NCI-H2227 treated with DMSO at 0.1 percent for 48 hours (cell line): ENCODE measurements at places on chromosomes 13 and 19.

DNA sequence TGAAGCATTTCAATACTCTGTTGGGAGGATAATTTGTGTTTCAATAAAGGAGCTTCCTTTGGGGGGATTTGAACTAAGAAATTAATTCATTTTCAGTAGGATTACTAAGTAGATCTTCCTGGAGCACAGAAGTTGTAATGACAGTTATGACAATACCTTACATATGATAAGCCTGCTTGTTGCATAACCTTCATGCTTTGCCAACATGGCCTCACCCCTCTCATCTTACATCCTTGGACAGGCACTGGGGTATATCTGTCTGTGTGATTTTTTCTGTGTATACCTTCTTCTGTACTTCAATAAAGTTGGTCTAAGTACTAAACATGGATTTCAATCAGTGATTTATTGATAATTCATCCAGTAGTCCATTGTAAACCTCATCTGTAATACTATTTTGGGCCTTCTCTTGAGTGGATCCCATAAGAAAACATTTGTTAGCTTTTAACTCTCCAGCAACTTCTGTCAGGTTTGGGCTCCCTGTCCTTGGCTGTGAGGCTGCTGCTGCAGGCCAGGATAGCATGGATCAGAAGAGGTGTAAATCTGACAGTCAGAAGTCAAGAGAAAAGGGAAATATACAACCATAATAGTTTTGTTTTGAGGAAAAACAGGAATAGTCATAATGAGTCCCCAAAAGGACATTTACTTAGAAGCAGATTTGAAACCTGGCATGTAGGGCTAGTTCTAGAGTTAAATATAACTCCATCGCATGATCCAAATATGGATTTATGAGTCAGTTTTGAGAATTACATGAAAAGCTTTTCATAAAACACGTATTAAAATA is 422.2 kb downstream of the KLF5 start:
- DNase-seq = no peak

DNA sequence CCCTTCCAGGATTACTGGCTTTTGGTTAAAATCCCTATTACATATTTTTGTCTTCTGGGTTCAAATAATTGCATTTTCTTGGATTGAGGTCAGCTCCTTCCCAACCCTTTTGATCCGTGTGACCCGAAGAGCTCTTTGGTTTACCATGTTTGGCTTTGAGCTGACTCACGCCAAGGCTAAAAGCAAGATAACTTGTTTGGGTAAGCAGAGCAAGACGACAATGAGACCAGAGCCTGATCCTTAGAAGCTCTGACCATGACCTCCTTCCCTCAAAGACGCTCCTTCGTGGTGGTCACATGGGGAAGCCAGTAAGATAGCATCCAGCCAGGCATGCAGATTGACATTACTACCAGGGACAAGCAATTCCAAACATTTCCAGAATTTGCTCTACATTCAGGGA is 153.8 kb downstream of the DCT start:
- DNase-seq = no peak

GRCh38 chr13:79128158-79128557 is 277.9 kb downstream of the RBM26 start:
- no peak for DNase-seq

GRCh38 chr19:2451138-2451537 is 5.6 kb downstream of the LMNB2 start:
- no peak for DNase-seq

DNA sequence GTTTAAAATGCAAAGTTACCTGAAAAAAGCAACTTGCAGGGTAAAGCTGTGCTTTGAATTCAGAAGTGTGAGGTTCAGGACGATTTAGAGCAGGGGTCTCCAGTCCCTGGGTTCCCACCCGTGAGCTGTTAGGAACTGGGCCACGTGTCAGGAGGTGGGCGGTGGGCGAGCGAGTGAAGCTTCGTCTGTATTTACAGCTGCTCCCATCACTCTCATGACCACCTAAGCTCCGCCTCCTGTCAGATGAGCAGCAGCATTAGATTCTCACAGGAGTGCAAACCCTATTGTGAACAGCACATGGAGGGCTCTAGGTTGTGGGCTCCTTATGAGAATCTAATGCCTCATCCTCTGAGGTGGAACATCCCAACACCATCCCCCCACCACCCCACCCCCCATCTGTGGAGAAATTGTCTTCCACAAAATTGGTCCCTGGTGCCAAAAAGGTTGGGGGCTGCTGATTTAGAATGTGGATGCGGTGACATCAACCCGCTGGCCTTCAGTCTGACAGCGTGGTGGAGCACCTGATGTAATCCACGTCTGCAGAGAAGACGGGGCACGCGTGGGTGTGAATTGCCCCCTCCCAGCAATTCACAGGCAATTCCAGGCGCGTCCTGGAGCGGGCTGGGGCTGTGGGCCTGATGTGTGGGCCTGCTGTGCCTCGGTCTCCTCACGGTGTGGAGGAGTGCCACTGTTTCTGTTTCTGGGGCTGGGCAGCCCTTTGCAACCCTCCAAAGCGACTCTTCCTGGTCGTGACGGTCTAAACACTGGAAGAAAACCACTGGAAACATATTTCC is 214.0 kb upstream of the SOX1 start:
- no peak for DNase-seq

- no peak for DNase-seq
These were observed 319.3 kb downstream of the TDRD3 start for GRCh38 chr13:60716313-60716712.

DNA sequence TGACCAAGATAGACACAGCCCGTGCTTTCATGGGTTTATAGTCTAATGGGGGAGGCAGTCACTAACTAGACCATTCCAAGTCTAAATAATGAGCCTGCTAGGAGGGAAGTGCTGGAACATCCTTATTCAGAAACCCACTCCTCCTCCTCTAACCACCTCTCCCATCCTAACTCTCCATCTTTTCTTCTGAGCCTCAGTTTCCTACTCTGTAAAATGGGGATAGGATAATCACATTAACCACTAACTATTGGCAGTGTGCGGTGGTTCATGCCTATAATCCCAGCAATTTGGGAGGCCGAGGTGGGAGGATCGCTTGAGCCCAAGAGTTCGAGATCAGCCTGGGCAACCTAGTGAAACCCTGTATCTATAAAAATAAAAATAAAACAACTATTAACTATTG is 68.7 kb downstream of the MAP4K1 start:
- DNase-seq = no peak

GRCh38 chr19:28009696-28010095 is 1203.3 kb downstream of the UQCRFS1 start:
- no peak for DNase-seq

DNA sequence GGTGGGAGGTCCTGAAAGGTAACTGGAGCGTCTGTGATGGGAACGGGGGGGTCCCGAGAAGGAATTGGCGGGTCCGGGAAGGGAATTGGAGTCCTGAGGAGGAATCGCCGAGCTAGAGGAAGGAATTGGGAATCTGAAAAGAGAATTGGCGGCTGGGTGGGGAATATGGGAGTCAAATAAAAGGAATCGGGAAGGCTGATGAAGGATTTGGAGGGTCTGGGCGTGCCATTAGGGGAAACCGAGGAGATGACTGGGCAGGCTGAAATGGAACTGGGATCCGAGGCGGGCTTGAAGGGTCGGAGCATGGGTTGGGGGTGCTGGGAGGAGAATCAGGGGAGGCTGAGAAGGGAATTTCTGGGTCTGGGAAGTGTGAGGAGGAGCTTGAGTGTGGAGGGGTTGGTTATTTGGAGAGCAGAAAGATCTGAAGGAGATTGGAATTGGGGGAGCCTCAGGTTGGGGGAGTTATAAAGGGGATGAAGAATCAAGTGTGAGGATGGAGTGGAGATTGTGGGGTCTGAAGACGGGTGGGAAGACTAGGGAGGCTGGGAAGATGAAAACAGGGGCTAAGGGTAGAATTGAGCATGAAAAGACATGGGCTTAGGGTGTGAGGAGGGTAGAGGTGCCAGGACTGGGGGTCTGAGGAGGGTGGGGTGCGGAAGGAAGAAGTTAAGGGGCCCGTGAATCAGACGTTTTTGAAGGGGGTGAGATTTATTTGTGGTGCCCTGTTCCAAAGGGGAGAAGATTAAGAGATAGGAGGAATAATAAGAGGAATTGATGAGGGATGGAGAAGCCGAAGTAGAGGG is 718 bp downstream of the ACTN4 start:
- peak; percentile 79 for DNase-seq

DNA sequence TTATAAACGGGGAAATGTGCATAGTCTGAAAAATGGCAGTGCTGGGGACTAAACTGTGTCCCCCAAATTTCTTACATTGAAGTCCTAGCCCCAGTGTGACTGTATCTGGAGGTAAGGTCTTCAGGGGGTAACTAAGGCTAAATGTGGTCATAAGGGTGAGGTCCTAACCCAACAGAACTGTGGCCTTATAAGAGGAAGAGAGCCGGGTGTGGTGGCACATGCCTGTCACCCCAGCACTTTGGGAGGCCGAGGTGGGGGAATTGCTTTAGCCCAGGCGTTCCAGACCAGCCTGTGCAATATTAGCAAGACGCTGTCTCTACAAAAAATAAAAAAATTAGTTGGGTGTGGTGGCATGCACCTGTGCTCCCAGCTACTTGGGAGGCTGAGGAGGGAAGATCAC is 17.8 kb downstream of the PROZ start:
- no peak for DNase-seq

DNA sequence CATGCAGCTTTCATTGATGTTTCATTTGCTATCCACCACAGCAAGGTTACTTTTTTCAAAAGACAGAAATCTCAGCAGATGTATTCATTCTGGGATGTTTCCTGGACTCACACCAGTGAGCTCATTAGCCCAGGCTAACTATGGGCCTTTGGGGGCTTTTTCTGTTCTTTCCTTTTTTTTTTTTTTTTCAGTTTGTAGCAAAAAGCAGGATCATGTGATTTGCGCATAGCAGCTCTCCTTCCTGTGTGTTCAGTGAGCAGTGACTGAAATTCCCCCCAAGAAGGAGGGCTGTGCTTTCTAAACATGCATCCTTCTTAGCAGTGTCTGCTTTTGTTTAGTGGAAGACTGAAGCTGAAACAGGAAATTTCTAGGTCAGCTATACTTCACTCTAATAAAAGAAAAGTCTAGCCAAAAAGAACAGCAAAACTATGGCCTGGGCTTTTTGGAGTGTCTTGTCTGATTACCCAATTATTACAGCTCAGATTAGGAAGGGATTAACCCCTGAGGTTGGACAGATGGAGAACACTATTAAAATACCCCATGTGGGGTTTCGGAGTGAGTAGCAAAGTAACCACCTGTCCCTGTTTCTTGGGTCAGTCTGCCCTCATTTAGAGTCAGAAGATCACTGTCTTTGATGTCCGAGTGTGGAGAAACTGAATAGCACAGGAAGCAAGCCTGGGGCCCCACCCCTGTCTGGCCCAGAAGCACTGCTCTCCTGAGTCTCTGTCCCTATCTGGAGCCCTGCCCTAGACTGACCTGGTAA is 8.9 kb upstream of the AMER2 start:
- DNase-seq = no peak

DNA sequence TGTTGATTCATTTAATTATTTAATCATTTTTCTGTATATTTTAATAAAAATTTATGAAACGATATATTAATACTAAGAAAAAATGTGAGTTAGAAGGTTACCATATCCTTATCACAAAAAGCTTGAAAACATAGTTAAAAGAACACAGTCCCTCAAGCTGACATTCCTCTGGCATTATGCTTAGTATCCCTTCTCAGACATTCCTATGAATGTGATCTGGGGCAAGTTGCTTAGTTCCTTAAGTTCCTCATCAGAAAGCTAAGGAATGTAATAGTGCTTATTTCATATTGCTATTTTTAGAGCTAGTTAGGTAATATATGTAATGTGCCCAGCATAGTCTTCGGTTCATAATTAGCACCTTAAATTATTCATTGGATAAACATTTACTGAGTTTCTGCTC is 122.8 kb downstream of the MTUS2 start:
- DNase-seq = no peak

DNA sequence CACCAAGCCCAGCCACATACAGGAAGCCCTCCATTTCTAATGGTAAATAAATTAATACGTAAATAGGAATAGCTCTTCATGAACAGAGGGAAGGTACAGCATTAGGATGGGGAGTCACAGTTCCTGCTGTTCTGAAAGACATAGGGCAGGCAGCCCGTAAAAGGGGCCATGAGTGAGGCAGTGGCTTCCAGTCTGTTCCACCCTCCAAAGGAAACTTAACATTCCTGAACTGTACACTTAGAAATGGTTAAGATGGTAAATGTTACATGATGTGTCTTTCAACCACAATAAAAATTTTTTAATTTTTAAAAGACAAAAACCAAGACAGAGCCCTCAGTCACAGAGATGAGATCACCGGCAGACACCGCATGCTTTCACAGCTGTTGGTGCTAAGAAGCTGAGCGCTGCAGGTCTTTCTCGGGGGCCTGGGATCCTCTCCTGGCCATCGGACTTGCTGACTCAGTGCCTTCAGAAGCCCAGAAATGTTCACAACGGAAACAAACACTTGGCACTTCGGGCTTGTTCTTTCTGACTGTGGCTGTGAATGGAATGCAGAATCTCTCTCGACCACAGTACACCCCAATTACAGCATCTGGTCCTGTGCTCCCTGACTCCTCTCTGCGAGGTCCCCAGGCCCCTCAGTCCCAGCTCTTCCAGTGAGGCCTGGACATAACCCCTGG is 36.4 kb downstream of the EPS15L1 start:
- no peak for DNase-seq

GRCh38 chr13:43751624-43752023 is 35.1 kb downstream of the ENOX1 start:
- DNase-seq = no peak

DNA sequence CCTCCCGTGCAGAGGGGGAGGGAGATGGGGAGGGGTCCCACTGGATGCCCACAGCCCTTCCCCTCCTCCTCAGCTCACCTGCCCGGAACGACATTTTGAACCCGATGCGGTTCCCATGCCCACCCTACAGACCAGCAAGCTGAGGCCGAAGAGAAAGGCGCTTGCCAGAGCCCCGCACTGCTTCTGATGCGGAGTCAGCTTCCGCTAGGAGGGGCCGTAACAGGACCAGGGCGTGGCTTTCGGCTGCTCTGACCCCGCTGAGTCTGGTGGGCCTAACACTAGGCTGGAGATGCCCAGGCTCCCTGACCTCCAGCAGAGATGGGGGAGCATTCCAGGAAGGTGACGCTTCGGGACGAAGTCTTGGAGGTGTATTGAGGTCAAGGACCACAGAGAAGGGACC is 6.7 kb downstream of the ONECUT3 start:
- DNase-seq = no peak

GRCh38 chr19:50843701-50844221 is 10.4 kb upstream of the KLK15 start:
- DNase-seq = no peak
